ENCODE measurements at places on chromosomes 6 and 20.

DNA sequence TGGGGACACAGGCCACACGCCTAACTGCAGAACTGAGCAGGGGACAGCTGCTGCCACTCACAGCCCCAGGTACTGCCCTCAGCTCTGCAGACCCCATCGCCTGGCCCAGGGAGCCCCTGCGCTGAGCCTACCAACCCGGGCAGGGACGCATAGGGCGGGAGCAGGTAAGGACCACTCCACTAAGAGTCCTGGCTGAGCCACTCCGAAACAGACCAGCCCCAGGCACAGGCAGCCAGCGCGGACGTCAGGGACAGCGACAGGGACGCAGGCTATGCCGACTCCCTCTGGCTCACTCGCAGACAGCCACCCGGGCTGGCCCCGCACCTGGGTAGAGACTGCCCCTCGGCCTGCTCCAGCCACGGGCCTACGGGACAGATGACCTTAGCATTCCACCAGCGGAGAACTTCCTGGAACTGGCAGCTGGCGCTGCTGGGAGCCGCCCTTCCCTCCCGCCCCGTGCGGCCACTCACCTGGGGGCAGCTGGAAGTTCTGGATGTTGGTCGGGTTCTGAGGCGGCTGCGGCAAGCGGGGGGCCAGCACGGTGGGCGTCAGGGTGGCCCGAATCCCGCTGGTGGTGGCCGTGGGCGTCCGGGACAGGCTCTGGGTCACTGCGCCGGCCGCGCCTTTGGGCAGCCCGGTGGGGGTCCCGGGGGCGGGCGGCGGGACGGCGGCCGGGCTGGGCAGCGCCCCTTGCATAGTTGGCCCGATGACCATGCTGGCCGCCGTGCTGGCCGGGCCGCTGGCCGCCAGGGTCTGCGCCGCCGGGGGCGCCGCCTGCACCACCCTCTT, 1.5 kb downstream of the TAF4 start:
- peak; percentile 42 for DNase-seq

DNA sequence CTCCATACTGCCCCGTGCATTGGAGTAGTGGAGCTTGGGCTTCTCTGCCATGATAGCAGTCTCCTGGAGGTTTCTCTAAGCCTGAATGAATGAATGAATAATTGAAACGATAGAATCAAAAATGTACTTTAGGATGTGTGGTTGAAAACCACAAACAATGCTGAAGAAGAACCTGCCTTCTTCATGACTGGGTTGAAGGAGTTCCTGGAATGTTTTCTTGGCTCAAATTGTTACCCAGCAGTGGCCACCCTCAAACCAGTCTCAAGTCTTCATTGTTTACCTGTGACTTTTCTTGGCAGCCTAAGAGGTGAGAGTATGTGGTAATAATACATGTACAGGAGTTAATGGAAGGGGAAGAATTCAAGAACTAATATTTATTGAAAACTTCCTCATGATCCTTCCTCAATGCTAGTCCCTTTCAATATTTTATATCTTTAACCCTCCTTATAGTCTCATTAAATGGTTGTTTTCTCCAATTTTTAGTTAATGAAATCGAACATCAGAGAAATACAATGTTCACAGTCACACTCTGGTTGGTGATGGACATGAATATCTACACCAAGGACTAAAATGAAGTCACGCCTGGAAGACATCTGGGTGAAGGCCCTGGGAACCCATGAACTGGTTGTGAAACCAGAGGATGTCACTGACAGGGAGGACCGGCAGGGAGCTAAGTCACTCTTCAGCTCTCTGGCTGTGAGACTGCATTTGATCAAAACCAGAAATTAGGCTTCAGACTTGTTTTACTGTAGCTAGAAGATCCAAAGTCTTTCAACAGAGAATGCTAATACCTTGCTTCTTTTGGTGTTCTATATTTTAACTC, at the start of gene GSTA5:
Gene GSTA5 (minus strand): TSS at position 51 of the 823 bp plus-strand sequence.
- DNase-seq: no peak

DNA sequence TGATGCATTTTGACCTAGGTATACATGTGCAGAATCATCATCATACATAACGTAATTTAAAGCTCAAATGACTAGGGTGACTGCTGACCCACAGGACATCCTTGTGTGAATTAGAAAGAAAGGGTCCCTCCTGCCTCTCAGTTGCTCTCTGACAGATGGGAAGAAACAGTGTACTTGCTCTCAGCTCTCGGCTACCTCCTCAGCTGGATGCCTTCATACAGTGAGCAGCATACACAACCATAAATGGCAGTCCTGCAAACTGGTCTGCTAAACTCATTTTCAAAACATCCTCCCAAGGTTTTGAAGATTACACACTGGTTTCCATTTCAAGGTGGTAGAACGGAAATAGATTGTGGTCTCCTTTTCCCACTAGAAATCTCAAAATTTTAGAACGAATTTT, 26.3 kb downstream of the FILIP1 start:
- no peak for DNase-seq

DNA sequence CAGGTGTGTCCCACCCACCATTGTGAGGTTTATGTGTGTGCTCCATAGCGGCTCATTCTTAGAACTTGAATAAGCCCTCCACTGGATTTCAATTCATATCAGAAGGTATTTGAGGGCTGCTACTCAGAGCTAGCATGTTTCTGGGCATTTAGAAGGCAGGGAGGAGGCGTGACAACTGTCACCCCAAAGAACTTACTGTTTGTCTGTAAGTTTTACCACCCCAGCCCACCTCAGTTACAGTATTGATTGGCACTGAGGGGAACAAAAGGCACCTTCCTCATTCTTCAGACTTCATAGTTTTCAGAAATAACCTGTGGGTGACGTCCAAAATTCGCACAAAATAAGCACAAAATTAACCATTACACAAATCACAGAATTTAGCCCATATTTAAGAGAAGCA, 81.7 kb downstream of the KHDC1L start:
- DNase-seq: no peak

DNA sequence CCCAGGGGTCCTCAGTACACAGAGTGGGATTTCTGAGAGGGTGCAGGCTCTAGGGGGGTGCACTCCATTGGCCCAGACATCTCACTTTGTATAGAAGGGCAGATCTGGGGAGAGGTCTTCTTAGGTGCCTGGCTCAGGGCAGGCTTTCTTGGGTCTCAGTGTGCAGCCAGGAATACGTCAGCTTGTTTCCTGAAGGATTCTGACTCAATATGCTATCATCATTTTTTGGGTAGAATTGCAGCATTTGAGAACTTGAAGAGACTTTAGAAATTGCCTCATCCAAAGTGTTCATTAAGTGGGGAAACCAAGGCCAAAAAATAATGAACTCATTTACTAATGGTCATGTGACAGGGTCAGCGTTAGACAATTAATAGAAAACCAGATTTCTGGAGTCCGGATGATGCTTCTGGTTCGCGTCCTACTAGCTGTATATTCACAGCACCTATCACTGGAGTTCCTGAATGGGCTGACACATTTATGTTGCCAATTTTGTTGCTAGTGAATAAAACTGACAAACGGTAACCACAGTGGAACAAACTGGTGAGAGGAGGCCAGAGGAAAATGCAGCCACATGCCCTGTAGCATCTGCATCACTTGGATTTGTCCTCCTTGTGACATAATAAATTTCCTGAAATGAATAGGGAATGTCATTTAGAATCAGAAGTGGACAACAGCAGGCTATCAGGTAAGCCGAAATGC, 238.9 kb downstream of the TBC1D7 start:
- DNase-seq: no peak

GRCh38 chr20:34942301-34942700, 13.3 kb downstream of the GSS start:
- DNase-seq: no peak

GRCh38 chr20:33687370-33687915, 1.3 kb upstream of the E2F1 start:
- no peak for DNase-seq

GRCh38 chr20:48733296-48733790, 94.5 kb downstream of the PREX1 start:
- DNase-seq: peak; percentile 26

DNA sequence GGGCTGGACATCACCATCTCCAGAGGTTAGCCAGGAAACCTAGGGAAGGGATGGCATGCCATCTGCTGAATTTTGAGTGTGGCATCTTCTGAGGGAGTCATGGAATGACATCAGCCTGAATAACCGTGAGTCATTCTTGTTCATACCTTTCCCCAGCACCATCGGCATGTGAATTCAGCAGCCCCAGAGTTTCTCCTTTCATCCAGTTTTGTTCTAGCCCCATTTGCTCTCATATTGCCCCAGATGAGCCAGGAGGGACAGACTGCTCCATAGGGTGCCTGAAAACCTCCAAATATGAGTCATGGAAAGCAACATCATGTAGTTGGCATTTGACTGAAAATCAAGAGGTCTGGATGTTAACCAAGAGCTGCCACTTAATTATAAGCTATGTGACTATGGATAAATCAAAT, 219.2 kb upstream of the SGK1 start:
- DNase-seq: peak; percentile 65

DNA sequence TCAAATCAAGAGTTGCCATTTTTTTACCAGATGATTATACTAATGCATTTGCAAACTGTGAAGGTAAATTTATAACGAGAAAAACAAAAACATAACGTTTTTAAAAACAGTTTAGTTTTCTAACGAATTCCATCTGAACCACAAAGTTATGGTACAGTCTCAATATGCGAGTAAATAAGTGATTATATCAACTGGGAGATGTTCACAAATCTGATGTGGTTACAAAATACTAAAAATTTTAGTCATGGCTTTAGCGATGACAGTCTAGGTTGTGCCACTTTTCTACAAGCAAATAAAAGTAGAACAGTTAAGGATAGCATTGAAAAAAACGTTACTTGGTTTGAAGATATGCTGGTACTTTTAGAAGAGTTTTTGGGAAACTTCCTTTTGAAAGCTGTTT, 186.8 kb downstream of the FUT9 start:
- no peak for DNase-seq

DNA sequence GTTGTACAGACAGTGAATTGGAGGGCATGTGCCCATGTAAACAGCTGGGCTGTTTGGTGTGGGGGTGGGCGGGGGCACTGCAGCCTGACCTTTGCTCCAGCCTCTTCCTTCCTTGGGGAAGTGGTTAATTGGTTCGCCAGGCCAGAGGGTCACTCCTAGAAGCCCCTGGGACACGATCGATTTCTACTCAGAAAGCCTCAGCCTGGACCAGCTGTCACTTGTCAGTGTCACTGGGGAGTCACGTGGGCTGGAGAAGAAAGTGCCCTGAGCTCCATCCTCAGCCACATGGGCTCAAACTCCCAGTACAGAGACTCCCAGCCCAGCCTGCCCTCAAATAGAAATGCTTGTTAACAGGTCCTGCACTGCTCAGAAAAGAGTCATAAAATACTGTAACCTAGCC, 423.8 kb upstream of the SULF2 start:
- DNase-seq: no peak

DNA sequence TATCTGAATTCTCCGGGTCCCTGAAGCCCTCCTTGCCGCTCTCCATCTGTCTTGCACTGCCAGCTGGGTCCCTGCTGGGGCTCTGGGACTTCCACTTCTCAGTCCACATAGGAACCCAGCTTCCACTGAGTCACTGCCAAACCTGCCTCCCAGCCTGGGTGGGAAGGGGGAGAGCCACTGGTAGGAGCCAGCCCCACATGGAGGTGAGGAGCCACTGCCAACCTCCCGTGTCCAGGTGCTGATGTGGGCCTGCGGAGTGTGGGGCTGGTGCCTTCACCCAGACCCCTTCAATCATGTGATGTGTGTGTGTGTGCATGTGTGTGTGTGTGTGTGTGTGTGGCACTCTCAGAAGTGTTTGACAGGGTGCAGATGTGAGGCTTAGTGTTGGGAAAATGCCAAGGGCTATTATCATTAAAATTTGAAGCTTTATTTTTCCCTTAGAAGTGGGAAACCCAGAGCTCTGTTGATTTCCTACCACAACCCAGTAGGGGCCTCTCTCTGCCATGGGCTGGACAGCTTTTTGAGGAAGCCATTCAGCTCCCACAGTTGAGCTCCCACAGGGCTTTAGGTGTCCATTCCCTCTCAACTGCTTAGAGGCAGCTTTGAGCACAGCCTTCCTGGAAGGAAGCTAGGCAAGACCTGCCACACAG, 9.3 kb upstream of the SGK2 start:
- DNase-seq: no peak

DNA sequence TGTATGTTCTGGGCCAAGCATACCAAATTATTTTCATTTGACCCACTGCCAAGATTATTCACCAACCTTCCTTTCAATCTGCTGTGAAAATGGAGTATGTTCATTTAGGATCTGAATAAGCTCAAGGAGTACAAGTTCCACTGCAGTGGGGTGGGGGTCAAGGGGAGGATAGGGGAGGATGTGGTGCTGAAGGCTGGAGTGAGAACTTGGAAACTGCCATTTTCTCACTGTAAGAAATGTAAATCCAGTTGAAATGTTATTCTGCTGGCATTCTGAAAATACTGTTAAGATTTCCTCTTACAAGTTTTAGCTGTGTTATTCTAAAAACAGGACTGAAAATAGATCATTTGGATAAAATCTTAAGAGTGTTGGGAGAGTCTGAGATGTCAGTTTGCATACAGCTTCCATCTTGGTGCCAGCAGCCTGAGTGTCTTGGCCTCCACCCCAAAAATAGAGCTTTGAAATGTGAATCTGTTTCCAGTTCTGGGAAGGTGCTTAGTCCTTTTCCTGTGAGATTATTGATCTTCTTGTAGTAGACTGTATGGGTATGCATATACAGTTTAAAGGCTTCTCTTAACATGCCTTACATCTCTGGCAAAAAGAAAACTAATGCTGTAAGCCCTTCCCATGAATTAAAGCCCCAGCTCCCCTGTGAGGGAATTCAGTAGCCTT, 84.3 kb downstream of the CTNNBL1 start:
- DNase-seq: no peak

- DNase-seq: no peak
These were observed 1606.8 kb downstream of the KHDRBS2 start for GRCh38 chr6:60679175-60679574.

DNA sequence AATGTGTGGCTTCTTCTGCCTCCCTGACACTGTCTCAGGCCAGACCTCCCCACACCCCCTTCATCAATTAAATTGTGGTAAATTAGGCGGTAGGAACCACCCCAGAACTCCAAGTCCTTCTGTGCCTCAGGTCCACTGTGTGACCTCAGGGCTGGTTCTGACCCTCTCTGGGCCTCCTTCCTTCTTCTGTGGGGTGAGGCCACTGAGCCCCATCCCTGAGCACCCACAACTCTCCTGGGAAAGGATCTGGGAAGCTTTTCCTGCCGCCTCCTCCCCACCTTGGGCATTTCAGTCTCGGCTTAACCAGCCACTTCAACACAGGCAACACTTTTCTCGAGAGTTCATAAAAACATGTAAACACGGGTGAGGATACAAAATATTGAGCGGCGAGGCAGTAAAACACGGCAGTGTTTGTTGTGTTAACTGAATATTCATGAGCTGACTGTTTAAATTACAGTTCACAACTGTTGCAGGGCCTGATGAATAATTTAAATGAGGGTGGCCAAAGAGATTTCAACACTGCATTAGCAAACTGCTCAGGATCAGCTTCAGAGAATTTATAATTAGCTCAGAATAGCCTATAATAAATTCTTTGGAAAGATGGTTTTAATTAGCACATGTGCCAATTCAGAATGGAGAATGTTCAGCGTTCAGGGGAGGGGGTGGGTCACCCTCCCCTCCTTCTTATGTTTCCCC, 112.1 kb downstream of the TOX2 start:
- DNase-seq: no peak

Data from SW480 (cell line).